ENCODE measurements at places on chromosomes 5 and 9. TPM values are rescaled to one million over a fixed set of nuclear protein-coding genes. Genes with fewer than 3 reads are reported as not detected.
A peak's percentile ranks its signal among the peaks of the same experiment; 100 is the strongest.

DNA sequence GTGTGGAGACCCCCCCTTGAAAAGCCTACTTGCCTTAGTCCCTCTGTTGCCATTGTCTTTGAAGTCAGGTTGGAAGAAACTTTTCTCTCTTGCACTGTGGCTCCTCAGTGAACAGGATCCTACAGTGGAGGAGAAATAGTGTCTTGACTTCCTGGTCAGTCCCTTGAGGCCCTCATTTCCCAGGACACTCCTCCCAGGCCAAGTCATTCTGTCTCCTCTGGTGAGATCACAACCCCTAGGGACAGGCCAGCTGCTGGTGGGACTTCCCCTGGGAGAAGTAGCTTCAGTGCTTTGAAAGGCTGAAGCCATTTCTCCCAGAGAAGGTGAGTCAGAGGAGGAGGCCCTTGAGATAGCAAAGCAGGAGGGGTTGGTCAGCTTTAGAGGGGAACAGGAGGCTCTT lies 10.1 kb upstream of the GRIA1 start:
- no peak for DNase-seq

- DNase-seq, result no peak
Measured at GRCh38 chr9:119083673-119084072, 285.6 kb downstream of the BRINP1 start.

DNA sequence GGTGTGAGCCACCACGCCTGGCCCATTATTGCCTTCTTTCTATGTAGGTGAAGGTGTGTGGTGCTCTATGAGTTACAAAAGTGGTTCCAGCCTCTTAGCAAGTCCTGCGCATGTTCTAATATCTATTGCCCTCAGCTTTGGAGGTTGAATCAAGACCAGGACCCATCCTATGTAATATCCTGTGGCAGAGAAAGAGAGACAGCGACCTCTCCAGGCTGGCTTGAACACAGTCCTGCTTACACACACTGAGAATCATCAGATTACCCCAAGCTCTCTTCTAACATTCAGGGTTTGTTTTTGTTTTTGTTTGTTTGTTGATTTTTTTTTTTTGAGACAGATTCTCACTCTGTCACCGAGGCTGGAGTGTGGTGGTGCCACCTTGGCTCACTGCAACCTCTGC lies 94.7 kb upstream of the OSMR start:
- DNase-seq, result no peak

GRCh38 chr9:21081999-21082398 lies 4.3 kb upstream of the IFNB1 start:
- no peak for DNase-seq

- DNase-seq, result no peak
Measured at GRCh38 chr9:132164604-132165362, 2.9 kb downstream of the NTNG2 start.

- DNase-seq, result no peak
Measured at GRCh38 chr9:75911390-75911789, 20.9 kb downstream of the PCSK5 start.

DNA sequence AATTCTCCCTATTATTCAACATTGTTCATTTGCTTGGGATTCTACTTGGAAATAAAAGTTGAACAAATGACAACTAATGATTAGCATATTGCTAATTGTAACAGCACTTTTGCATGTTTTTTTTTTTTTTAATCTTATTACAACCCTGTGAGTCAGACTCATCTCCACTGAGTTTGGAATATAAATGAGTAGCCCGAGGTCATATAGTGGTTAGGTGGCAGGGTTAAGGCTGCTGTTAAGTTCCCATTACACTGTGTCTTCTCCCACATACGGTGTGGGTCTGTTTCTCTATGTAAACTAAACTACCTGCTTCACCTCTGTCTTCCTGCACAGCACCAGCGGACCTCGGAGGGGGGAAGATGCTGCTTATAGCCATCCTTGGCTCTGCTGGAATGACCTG lies 92.4 kb downstream of the EQTN start:
- no peak for DNase-seq

GRCh38 chr5:113682497-113683136 lies 169.1 kb downstream of the YTHDC2 start:
- DNase-seq, result no peak

DNA sequence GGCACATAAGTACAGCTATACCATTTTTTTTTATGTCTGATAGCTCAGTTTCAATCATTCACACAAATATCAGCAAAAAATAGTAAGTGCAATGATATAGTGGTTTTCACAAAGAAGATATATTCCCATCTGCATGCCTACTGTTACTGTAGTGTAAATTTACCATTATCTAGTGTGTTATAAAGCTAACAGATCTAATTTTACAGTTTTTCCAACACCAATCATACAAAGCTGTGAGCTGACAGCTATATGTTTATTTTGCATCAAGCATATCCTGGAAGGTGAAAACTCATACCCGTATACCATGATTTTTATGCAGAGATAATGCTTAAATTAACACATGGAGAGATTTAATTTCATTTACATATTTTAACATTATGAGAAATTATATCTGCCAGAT lies 89.9 kb upstream of the HAPLN1 start:
- DNase-seq, result no peak

DNA sequence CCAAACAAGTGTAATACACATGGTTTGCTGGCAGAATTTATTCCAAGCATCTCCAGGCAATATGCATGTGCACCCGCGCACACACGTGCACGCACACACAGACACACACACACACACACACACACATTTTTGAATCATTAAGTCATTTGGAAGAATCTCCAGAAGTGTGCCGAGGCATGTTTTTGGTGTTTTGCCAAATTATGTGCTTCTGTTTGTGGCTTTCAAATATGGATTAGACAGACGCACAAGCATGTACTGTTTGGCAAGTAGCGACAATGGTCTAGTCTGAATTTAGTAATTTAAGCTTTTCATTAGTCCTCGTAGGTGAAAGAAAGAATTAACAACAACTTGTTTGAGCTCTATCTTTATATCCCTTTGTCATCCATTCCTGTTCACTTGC lies 36.7 kb downstream of the NFIB start:
- DNase-seq, result peak; percentile 90

GRCh38 chr9:107020040-107020530 lies 157.1 kb downstream of the ZNF462 start:
- DNase-seq, result no peak

- no peak for DNase-seq
Measured at GRCh38 chr5:14155075-14155474, 11.9 kb downstream of the TRIO start.

- no peak for DNase-seq
Measured at GRCh38 chr5:137433539-137433938, 65.6 kb downstream of the SPOCK1 start.

- DNase-seq, result no peak
Measured at GRCh38 chr9:89777544-89777943, 172.7 kb downstream of the GADD45G start.

- no peak for DNase-seq
Measured at GRCh38 chr9:112582371-112583262, 96.0 kb downstream of the KIAA1958 start.

DNA sequence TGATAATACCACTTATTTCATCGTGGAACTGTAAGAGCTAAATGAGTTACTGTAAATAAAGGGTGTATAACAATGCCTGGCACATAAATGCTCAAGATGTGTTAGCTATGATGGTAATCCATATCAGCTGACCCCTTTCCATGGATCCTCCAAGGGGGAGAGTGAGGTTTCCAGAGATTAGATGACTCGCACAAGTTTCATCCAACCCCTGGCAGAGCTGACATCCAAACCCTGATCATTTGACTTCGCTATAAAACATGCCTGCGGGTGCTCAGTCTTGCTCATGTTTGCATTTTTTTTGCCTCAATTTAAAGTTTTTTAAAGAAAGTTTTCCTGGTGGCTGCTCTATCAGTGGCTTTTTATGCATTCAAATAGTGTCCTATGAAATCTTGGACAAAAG lies 145.7 kb upstream of the SMIM23 start:
- no peak for DNase-seq

DNA sequence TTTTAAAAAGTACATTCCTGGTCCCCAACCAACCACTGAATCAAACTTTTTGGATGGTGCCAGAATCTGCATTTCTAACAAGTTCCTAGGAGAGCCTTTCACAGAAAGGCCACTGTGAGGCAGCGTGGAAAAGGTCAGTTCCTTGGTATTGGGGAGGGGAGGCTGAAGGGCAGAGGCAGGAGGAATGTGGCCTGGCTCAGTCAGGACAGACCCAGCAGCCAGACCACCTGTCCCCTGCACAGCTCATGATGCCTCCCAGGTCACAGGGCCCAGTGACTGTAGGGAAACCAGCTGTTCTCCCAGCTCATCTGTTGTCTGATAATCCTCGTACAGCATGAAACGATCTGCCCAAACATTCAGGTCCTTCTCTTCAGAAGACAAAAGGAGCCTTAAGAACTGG lies 132.9 kb downstream of the LHFPL2 start:
- DNase-seq, result no peak

- DNase-seq, result no peak
Measured at GRCh38 chr5:62271370-62271769, 34.6 kb upstream of the KIF2A start.

DNA sequence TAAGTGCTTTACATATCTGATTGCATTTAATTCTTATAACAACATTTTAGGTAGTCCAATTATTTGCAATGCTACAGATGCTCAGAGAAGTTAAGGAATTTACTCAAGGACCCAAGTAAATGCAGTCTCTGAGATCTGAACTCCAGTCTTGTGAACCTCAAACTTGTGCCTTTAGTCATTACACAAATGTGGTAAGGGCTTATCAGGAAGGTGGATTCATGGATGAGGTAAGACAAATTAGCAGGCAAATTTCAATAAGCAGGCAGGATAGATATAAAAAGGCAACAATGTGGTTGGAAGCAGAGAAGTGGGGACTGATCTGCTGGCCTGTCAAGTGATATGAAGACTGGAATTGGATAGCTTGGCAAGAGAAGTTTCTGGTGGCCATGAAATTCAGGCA lies 29.5 kb downstream of the HMHB1 start:
- no peak for DNase-seq

GRCh38 chr5:93107141-93107540 lies 473.9 kb downstream of the NR2F1-AS1 start:
- DNase-seq, result no peak

FAM153A gene
- polyA plus RNA-seq, result 0.06 TPM

NR2F1 gene
- polyA plus RNA-seq, result not detected

GAS1 gene
- 0.56 TPM for polyA plus RNA-seq

SARDH gene
- polyA plus RNA-seq, result 0.03 TPM

TRIM32 gene
- polyA plus RNA-seq, result 23.8 TPM

TMEM171 gene
- 10.3 TPM for polyA plus RNA-seq

MSX2 gene
- 2.7 TPM for polyA plus RNA-seq

MAP1B gene
- 3.6 TPM for polyA plus RNA-seq

OR13C4 gene
- not detected for polyA plus RNA-seq

PFN3 gene
- not detected for polyA plus RNA-seq

PCA3 gene
- not detected for polyA plus RNA-seq

All from keratinocyte (primary cell).